ENCODE measurements at places on chromosomes 6 and 20.
A peak's percentile ranks its signal among the peaks of the same experiment; 100 is the strongest.

- no peak for DNase-seq
Measured at GRCh38 chr6:13919861-13920260, 4.9 kb upstream of the RNF182 start.

DNA sequence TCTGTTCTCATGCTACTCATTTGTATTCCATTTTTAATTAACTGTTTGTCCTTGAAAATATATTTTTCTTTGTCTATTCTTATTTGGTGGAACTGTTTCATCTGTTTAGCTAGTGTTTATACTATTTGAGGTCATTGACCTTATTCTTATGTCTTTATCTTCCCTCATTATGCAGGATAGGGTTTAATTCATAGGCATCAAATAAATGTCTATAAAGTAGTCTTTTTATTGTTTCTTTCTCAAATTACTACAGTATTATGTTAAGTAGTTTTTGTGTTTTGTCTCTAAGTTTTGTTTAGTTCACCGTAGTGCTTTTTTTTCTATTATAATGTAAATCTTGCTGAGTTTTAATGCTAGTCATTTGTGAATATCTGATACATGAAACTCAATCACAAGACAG lies 19.0 kb downstream of the TIAM2 start:
- no peak for DNase-seq

DNA sequence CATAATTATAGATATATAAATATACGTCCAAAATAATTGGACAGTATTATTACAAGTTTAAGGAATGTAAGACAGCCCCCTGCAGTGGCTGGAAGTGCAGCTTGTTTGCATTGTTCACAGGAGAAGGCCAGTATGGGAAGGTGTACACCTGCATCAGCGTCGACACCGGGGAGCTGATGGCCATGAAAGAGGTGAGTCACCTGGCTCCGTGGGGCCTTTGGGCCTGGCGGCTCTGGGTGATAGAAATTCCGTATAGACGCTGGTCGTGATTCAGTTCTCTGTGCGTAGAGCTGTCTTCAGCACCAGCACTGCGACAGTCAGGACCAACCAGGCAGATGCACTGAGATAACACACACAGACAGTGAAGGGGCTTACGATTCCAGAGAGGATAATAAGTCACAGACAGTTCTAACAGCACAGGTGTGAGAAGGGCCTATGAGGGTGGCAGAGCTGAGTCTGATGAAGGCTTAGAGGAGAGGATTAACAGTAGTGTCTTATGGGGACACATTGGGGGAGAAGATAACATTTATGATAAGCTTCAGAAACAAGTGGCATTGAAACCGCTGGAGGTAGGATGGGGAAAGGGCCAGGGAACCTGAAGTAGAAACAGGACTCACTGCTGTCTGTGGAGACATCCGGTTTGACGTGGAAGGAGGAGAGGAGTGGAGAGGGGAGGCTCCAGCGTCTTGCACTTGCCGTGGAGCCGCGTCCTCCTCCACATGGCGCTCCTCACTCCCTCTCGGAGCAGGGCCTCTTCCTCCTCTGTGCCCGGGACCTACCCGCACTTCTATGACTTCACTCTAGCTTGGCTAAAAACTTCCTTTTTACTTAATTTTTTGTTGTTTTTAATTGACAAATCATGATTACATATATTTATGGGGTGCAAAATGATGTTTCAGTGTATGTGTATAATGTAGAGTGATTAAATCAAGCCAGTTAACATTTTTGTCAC lies 116.5 kb downstream of the MAP3K4 start:
- no peak for DNase-seq

DNA sequence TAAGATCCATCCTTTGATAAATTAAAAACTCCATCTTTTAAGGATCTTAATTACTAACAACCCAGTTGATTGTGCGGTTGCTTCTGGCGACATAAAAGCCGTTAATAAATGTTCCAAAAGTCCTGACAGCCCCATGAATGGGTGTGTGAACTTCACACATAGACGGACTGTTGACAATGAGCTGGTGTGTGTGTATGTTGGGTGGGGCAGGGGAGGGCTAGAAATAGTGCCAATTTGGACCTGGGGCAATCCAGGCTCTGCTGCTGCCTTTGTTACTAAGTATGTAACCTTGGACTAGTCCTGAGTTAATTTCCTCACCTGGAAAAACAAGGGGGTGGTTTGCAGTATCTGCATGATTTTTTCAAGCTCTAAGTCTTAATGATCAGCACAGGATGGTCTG lies 4.2 kb downstream of the MAS1 start:
- no peak for DNase-seq

- DNase-seq = no peak
Measured at GRCh38 chr20:34632870-34633452, 43.9 kb downstream of the PIGU start.

- DNase-seq = peak; percentile 57
Measured at GRCh38 chr20:309841-310644, 12.7 kb downstream of the ZCCHC3 start.

DNA sequence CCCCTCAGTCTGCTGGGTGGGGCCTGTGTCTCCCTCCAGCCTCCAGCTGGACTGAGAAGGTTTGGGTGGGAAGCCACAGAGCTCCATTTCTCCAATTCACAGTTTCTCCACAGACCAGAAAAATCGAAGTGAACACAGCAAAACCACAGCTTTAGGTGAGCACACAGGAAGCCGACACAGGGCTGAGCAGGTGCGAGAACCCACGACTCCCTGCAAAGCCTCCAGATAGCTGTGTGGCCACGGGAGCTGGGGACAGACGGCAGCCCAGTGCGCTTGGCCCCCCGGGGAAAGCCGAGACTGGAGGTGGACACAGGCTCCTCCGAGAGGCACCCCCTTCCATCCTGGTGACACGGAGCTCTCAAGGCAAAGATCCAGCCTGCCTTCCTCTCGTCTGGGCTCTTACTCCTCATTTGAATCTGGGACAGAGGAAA lies 29.0 kb upstream of the MPC1 start:
- peak; percentile 45 for DNase-seq

- DNase-seq = no peak
Measured at GRCh38 chr20:19451923-19452295, 239.5 kb downstream of the SLC24A3 start.

DNA sequence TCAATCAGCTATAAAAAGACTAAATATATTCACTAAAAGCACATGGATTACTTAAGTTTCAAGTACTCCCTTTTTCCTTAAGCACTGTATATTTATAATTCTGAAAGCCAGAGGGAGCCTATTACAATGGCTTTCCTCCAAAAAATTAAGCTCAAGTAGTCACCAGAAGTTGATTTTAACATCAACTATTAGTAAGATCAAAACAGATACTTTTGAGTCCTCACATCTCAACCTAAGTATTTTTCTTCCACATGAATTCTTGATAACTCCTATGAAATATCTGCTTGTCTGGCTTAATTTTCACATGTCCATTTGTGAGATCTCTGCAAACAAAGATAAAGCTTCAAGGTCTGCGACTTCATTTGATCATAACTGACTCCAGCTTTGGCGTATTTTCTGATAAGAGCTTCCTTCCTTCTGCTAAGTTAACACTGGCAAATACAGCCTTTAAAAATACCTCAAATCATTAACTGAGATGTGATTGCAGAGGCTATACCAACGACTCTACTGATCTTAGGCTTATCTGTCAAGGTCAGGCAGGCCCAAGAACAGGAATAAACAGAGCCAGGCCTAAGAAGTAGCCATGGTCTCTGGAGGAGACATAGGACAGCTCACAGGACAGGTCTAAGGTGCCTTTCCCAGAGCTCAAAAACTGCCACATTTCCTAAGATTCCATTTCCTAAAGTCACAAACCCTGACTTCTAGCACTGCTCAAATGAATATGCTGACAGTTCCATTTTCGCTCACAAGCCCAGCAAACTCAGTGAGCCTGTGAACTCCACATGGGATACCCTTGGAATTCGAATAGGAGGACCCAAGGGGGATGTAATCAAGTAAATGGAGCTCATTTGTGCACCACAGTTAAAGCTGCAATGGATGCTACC lies 10.0 kb downstream of the SNX5 start:
- DNase-seq = no peak

GRCh38 chr20:14959506-14960475 lies 622.4 kb upstream of the FLRT3 start:
- DNase-seq = no peak

GRCh38 chr20:49945701-49946477 lies 9.7 kb downstream of the RNF114 start:
- no peak for DNase-seq

- DNase-seq = no peak
Measured at GRCh38 chr6:96781557-96781956, 55.7 kb downstream of the GPR63 start.

- no peak for DNase-seq
Measured at GRCh38 chr6:29919506-29920445, 22.6 kb upstream of the HLA-A start.

GRCh38 chr20:24648919-24649318 lies 179.5 kb downstream of the SYNDIG1 start:
- DNase-seq = no peak

GRCh38 chr6:34969662-34970265 lies 80.7 kb downstream of the ANKS1A start:
- no peak for DNase-seq

DNA sequence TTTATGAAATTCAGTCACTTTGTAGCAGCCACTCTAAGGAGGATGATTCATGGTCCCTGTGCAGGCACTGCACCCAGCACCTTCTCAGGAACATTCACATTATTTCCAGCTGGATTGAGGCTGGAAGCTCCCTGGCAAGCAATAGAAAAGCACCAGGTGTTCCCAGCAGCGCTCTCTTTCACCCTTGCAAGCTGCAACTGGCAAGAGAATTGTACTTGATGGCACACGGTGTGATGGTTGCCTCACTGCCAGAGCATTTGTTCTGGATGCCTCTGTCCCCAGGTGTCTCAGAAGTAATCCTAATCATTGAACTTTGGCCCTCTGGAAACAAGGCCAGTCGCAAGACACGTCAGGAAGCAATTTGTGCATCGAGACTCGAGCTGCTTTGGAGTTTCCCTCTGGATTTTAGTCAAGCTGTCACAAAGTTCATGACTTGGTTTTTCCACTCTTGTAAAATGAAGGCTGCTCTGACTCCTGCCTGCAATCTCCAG lies 24.9 kb upstream of the PHACTR2 start:
- DNase-seq = no peak

GRCh38 chr20:409697-410559 lies 1.8 kb downstream of the RBCK1 start:
- DNase-seq = no peak

- no peak for DNase-seq
Measured at GRCh38 chr6:126724821-126725220, 384.9 kb downstream of the CENPW start.

- DNase-seq = no peak
Measured at GRCh38 chr6:157096522-157096921, 226.8 kb downstream of the TMEM242 start.

DNA sequence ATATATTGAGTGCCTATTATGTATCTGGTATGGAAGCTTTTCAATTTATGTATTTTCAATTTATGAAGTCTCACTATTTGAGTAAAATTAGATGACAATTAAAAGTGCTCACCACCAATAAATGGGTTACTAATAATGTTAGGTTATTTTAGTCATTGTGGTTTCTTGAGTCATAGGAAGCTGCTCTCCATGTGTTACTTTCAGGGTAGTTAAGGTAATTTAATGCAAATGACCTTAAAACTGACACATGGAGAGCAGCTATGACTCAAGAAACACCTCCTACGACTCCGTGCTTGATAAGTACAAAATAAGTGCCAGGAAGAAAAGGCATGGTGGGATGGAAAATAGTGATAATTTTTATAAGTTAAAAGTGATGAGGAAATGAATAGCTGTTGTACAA lies 16.5 kb upstream of the TINAG start:
- no peak for DNase-seq

DNA sequence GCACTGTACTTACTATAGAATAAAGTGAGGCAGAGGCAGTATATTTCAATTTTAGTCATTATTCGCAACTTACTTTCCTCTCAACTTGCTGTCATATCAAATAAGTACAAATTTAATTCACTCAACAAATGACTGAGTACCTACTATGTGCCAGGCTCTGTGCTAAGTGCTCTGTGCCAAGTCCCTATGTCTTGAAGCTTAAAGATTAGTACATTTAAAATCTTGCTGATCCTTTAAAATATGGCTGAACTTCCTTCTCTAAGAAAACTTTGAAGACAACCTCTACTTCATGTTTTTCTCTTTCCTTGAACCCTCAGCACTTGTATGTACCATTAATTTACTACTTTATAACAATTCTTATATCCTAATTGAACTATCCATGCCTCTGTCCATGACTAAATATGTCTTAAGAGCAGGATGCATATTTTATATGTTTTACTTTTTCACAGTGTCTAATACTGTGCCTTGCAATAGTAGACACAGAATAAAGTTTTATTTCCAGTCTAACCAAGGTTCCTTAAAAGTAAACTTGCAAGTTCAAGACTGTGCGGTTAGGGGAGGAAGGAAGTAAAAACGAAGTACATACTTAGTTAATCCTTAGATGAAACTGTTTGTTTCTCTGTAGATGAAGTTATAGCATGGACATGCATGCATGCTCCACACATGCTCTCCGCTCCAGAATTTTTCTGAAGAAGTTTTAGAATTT lies 10.0 kb upstream of the LATS1 start:
- no peak for DNase-seq

GRCh38 chr6:32974541-32975308 lies 6.3 kb downstream of the BRD2 start:
- DNase-seq = no peak
